Cortex of kidney (tissue), 1 donor: ENCODE measurements at places on chromosomes 12 and 14.

GRCh38 chr12:109099431-109100020 lies 2.1 kb downstream of the UNG start:
- DNase-seq = no peak

GRCh38 chr14:105325716-105326567 lies 11.4 kb downstream of the PACS2 start:
- no peak for DNase-seq

- no peak for DNase-seq
These were observed 463.6 kb upstream of the MIS18BP1 start for GRCh38 chr14:45716572-45716971.

DNA sequence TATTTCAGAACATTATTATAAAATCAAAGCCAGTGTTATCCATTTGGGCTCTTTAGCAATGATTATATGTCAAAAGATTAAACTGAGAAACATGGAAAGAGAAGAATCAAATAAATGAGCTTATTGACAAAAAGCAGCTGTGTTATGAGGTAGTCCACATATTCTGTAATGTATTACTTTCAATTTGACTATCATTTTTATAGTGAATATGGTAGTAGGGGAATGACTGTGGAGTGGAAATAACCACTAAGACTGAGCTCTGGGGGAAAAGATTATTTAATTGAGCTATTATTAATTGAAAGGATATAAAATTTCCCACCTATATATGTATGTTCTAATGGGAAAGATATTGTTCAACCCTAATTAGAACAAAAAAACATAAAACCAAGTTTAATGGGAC lies 381.3 kb downstream of the TMTC2 start:
- no peak for DNase-seq

DNA sequence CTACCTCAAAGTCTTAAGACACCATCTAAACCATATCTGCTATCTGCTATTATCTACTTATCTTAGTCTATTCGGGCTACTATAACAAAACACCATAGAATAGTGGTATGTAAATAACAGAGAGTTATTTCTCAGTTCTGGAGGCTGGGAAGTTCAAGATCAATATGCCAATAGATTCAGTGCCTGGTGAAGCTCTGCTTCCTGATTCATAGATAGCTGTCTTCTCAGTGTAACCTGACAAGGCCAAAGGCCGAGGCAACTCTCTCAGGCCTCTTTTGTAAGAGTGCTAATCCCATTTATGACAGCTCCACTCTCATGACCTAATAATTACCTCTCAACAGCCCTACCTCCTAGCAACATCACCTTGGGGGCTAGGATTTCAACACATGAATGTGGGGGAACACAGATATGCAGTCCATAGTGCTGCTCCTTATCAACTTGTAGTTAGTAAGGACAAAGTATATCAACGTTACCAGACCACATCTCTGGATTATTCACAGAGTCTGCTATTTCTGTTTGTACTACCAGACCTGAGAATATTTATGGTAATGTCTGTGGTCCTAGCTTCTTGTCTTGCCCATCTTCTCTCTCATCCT lies 297.8 kb downstream of the FOXG1 start:
- no peak for DNase-seq

- DNase-seq = no peak
These were observed 42.9 kb downstream of the SPPL3 start for GRCh38 chr12:120861074-120861795.

DNA sequence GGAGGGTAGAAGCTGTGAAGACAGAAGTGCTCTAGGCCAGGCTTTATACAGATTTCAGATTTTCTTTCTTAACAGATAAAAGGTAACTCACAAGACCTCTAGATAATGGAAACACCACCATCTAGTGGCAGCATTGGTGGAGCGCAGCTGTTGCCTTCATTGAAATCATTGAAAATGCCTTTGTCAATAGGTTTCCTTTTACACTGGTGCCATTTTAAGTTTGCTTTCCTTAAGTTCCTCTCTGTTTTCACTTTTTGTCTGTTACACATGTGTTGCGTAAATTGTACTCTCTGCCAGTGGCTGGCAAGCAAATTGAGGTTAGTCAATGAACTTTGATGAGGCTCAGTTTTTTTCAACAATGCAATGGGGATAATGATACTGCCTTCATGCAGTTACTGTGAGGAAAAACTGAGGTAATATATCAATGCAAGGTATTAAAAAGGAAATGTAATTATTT lies 31.1 kb downstream of the ALDH1L2 start:
- no peak for DNase-seq

- DNase-seq = no peak
These were observed 254.6 kb downstream of the KSR2 start for GRCh38 chr12:117714203-117714602.

DNA sequence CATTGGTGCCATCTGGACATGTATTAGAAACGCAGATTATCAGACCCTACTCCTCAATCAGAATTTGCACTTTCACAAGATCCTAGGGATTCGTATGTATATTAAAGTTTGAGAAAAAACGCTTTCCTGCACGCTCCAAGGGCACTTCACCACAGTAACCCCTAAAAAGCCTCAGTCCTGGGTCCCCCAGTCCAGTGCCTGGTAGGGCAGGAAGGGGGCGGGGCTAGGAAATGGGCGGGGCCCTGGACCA lies 369 bp downstream of the DEPDC4 start:
- no peak for DNase-seq

GRCh38 chr12:3061059-3061458 lies 16.1 kb upstream of the TSPAN9 start:
- no peak for DNase-seq

DNA sequence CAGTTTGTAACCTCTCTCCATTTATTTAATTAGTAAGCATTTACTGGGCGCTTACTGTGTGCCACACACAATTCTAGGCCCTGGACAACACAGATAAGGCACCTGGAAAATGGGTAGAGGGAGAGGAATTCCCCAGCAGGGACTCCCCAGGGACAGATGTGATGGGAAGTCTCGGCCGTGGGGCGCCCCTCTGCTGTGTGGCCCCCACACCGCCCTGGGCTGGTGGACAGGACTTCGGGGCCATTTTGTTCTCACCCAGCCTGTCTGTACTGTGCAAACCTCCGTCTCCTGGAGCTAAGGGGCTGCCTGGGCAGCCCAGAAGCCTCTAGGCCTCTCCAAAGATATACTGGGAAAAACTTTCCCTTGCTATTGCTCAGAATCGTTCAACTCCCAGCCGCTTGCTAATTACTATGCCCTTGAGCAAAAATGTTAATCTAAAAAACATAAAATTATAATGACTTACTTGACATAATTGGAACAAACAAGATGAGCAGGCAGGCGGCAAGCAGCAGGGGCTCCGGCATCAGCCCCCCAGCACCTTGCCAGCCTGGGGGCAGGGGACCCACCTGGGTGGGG lies 64.4 kb upstream of the NCOR2 start:
- no peak for DNase-seq

DNA sequence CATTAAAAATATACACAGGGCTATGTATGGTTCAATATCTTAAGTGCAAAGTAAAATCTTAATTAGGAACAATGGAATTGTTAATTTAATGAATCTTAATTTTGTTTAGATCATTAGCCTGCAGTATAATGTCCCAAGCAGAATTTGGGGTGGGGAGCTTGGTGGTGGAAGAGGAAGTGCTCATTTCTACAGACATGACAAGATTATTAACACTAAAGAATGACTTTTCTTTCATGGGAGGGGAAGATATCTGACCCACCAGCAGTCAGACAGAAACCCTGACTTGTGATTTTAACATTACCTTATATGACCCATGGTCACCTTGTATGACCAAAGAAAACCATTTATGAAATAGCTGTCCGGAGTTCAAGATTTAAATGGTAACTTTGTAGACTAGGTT lies 41.3 kb upstream of the HIF1A start:
- DNase-seq = no peak

GRCh38 chr12:130433834-130434233 lies 96.1 kb downstream of the PIWIL1 start:
- DNase-seq = no peak

- no peak for DNase-seq
These were observed 2.1 kb downstream of the NOXRED1 start for GRCh38 chr14:77421201-77421600.

- DNase-seq = no peak
These were observed 843 bp upstream of the NUAK1 start for GRCh38 chr12:106139422-106140171.

GRCh38 chr12:45587877-45588533 lies 141.5 kb upstream of the ARID2 start:
- no peak for DNase-seq

GRCh38 chr12:62471734-62472133 lies 5.1 kb downstream of the MON2 start:
- DNase-seq = no peak

GRCh38 chr12:41956353-41956752 lies 188.3 kb downstream of the GXYLT1 start:
- no peak for DNase-seq

DNA sequence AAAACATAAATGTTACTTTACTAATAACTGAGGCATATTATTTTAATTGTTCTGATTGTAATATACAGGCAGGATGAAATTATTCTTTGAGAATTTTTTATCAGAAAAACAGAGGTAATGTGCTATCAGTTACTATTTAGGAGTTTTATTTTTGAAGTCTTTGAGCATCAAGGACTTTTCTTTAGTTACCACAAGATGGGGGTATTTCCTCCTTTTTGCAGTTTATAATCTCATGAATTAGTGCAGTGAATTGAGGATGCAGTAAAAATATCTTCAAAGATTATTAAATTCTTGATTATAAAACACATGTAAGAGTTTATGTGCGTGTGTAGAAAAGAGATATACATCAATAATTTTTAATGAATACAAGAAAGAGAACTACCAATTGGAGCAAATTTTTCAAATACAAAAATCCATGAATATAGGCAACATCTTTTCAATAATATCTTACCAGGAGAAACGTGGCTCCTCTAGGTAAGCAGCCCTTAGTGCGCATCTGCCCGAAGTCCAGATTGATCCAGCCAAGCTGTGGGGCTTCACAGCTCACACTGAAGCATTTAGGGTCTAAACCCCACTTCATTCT lies 71.6 kb downstream of the ERGIC2 start:
- no peak for DNase-seq

DNA sequence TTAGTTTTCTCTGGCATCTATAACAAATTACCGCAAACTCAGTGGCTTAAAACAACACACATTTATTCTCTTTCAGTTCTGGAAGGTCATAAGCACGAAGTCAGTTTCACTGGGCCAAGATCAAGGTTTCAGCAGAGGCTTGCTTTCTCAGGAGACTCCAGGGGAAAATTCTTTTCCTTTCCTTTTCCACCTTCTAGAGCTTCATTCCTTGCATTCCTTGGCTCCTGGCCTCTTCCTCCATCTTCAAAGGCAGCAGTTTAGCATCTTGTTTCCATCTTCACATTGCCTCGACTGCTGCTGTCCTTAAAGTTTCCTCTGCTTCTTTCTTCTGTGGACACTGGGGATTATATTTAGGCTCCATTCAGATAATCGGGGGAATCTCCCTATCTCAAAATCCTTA lies 106.1 kb downstream of the PDE3A start:
- no peak for DNase-seq

- no peak for DNase-seq
These were observed 14.2 kb upstream of the PLEK2 start for GRCh38 chr14:67426161-67426560.

- no peak for DNase-seq
These were observed 245.7 kb downstream of the FUT8 start for GRCh38 chr14:65658202-65658601.

DNA sequence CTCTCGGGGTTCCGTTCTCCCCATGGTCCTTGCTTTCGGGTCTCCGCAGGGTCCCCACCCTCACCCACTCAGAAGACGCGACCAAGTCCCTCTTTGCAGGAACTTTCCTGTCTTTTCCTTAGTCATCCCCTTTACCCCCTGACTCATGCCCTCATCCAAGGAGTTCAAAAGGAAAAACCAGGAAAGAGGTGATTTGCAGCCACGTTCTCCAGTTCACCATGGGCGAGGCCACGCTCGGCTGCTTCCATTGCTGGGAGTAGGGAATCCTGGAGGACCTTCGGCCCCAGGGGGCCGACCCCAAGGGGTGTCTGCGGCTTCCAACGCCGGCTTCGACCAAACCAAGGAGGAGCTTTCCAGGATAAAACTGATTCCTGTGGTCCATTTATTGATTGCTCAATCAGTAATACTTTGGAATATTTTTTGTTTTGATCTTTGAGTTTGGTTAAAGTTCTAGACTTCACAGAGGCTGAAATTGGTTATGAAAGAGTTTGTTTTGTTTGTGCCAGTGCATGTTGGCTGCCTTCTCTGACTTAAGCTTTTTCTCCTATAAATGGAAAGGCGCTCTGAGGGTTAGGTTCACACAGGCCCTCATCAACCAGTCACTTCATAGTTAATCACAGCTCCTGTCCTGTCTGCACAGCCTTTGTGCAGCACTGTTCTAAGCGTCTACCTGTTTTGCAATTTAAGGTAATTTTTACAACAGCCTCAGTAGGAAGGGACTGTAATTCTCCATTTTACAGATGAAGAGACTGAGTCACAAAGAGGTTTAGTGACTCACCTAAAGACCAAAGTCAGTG lies 827 bp downstream of the ALDH2 start:
- DNase-seq = no peak

- DNase-seq = no peak
These were observed 6.6 kb downstream of the P2RX7 start for GRCh38 chr12:121139286-121139685.

DNA sequence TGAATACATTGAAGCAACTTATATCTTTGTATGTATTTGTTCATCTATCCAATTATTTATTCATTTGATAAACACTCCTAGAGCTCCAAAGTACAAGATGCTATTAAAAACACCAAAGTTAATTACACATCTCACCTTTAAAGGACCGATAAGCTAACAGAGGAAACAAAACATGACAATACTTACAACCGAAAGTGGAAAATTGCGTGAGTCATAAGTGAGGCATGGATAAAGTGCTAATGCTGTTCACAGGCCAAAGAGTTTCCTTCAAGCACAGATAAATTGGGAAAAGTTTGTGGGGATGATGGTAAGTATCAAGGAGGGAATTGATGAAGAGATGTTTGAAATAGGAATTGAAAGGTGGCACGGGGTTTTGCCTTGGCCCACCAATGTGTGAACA lies 172.8 kb upstream of the KITLG start:
- DNase-seq = no peak

DNA sequence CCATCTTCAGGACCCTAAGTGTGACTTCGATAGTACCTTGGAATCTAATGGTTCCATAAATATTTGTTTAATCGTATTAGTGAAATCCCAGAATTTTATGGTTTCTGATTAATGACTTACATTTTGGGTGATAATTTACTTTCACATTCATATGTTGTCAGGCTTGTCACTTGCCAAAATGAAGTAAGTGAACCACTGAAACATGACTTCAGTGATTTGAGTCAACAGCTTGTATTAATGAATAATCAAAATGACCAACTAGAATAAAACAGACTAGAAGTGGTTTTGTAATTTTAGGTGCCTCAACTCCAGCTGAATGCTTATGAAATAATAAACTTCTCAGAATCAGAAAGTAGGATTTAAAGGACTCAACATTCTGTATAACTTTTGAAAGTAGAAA lies 517.1 kb downstream of the PRKD1 start:
- no peak for DNase-seq

- DNase-seq = no peak
These were observed 1494.7 kb upstream of the TMEM132C start for GRCh38 chr12:126772171-126772864.

- DNase-seq = no peak
These were observed 57.0 kb downstream of the NCOR2 start for GRCh38 chr12:124510301-124510970.
